Left lung (tissue), 14 donors: ENCODE measurements at places on chromosomes 12 and 14. TPM values are rescaled to one million over a fixed set of nuclear protein-coding genes. Genes with fewer than 3 reads are reported as not detected.
A peak's percentile ranks its signal among the peaks of the same experiment; 100 is the strongest.

The ANKRD52 gene
- 39.3 TPM for total RNA-seq

GRCh38 chr12:40831916-40832315 lies 139.7 kb downstream of the CNTN1 start:
- no peak for DNase-seq

DNA sequence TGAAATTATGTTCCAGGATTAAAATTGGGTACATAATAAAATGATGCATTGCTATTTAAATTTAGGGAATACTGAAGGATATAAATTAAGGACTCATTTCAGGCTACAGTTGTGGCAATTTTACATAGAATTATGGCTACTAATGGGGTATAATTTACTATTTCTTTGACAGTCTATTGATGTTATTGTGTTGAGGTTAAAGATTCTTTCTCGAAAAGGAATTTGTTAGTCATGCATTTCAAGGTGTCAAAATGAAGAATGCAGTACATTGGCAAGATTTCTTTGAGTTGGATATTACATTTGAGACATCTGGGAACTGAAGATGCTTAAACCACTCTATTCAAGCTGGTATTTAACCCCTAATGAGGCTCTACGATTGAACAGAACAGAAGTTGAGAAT lies 28.3 kb downstream of the SLC5A8 start:
- DNase-seq, result no peak

The FGF6 gene
- not detected for total RNA-seq

- DNase-seq, result no peak
These were observed 46.9 kb downstream of the TPCN1 start for GRCh38 chr12:113268136-113268535.

The AQP2 gene
- not detected for total RNA-seq

The AICDA gene
- total RNA-seq, result 0.17 TPM

GRCh38 chr12:75489613-75490210 lies 9.2 kb downstream of the GLIPR1 start:
- no peak for DNase-seq

GRCh38 chr12:106845902-106846301 lies 71.4 kb downstream of the RIC8B start:
- no peak for DNase-seq

DNA sequence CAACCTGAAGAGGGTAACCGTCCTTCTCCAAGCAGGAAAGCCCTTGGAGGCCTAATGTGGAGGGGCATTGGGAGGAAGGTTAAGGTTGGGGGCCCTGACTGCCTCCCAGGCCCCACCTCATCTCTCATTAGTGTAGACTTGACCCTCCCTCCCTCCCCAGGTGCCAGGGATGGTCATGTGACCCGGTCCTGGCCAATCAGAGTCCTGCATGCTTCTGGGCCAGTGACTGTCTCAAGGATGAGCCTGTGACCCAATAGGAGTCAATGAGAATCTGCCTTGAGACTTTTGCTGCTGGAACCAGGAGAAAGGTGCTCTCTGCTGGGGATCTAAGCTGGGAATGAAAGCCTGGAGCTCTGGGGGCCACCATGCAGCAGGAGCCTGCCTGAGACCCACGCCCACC lies 70.8 kb downstream of the NCOR2 start:
- no peak for DNase-seq

The PYGL gene
- total RNA-seq, result 85.4 TPM

The EPYC gene
- total RNA-seq, result not detected

DNA sequence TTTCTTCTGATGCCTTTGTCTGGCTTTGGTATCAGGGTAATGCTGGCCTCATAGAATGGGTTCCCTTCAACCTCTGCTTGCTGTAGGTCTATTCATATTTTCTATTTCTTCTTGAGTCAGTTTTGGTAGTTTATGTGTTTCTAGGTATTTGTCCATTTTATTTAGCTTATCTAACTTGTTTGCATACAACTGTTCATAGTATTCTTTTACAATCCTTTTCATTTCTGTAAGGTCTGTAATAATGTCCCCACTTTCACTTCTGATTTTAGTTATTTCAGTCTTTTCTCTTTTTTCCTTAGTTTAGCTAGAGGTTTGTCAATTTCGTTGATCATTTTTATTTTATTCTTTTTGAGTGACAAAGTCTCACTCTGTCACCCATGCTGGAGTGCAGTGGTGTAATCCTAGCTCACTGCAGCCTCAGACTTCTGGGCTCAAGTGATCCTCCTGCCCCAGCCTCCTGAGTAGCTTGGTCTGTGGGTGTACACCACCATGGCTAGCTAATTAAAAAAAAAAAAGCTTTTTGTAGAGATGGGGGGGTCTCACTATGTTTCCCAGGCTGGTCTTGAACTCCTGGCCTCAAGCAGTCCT lies 11.7 kb downstream of the TTLL5 start:
- no peak for DNase-seq

DNA sequence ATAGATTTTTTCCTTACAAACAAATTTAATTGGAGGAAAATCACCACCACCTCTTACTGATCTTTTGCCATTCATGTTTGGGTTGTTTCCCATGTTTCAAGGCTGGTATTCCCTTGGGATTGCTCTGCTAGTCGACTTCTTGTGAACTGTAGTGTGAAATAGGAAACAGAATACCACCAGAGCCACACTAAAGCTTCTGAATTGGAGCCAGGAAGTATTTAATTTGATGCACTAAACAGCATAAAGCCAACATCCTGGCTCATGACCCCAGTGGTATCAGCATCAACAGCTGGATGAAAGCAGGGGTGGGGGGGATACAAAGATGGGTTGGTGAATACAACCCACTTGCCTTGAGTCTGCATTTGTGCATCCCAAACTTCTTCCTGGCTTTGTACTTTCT lies 127.5 kb downstream of the TBC1D30 start:
- DNase-seq, result no peak

- no peak for DNase-seq
These were observed 106.0 kb downstream of the TXNDC16 start for GRCh38 chr14:52446355-52446754.

The ABCC9 gene
- 30.5 TPM for total RNA-seq

- DNase-seq, result no peak
These were observed 31.5 kb downstream of the SPTB start for GRCh38 chr14:64848239-64848638.

GRCh38 chr12:107501681-107502080 lies 183.9 kb upstream of the PWP1 start:
- DNase-seq, result no peak

The TRMT5 gene
- total RNA-seq, result 13.3 TPM

The SERPINA12 gene
- total RNA-seq, result not detected

The PMCH gene
- not detected for total RNA-seq

GRCh38 chr12:96056646-96057455 lies 21.5 kb upstream of the LTA4H start:
- DNase-seq, result no peak

- DNase-seq, result no peak
These were observed 55.4 kb upstream of the FUT8 start for GRCh38 chr14:65357113-65357512.

DNA sequence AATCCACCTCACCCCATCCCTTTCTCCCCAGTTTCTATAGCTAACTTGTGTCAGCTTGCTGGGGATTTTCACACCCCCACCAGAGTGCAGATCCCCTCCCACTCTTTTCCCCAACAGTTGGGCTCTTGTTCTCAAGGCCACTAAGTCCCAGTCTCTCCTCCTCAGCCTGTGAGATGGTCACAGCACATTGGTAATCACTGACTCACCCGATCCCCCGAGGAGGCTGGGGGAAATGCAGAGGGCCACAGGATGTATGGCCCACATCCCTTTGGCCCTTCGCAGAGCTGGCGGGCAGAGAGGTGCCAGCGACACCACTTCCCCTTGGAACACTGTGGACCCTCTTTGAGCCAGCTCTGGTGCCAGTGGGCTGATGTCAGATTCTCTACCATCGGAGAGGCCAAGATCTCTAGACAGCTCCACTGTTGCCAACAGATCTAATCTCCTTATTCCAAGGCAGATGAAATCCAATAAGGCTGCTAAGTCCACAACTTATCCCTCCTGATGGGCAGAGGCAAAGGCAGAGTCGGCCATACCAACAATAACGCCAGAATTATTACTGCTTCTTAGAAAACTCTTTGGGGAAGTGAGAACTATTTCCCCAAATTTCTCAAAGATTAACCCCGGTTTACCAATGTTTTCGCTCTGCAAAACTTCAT lies 1.6 kb downstream of the FMNL3 start:
- DNase-seq, result peak; percentile 56

The TNFAIP2 gene
- 76.5 TPM for total RNA-seq

- no peak for DNase-seq
These were observed 11.6 kb downstream of the ITGA7 start for GRCh38 chr12:55696141-55696540.

The GIT2 gene
- total RNA-seq, result 72.7 TPM

The CHGA gene
- total RNA-seq, result 0.12 TPM

DNA sequence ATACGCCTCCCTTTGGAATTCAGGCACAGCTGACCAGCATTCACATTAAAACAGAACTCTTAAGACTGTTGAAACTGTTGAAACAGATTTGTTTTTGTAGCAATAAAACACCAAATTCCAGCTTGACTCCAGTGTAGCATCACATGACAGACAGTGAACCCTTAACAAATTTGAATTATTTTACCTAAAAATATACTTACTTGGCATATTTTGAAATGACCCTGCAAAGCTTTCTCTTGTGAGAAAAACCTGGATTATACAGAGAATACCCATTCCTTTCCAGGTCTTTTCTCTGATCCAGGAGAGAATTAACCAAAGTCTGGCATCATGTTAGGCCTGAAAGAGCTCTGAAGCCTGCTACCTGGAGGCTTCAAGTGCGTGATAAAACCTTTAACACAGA lies 410.3 kb downstream of the FOXG1 start:
- DNase-seq, result no peak

The OR6C70 gene
- not detected for total RNA-seq

The CYP27B1 gene
- 4.7 TPM for total RNA-seq

DNA sequence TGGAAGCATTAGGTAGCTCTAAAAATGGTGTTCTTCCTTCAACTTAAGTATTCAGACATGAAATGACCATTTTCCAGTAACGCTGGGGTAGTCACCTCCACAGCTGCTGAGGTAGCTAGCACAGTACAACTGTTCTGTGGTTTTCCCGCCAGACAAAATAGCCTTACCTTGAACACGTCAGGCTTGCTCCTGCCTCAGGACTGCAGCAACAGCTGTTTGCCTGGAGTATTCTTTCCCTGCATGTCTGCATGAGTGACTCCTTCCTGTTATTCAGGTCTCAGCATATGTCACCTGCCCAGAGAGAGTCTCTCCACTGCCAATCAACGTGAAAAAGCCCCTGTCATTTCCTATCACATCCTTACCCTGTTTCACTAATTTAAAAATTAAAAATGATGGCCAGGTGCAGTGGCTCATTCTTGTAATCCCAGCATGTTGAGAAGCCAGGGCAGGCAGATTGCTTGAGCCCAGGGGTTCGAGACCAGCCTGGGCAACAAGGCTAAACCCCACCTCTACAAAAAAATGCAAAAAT lies 37.9 kb downstream of the WDR89 start:
- DNase-seq, result no peak

GRCh38 chr14:98935921-98936320 lies 336.1 kb downstream of the BCL11B start:
- DNase-seq, result no peak

The FAM90A1 gene
- total RNA-seq, result 0.39 TPM

The BTBD7 gene
- 32.1 TPM for total RNA-seq

The SLC25A21 gene
- 0.47 TPM for total RNA-seq

DNA sequence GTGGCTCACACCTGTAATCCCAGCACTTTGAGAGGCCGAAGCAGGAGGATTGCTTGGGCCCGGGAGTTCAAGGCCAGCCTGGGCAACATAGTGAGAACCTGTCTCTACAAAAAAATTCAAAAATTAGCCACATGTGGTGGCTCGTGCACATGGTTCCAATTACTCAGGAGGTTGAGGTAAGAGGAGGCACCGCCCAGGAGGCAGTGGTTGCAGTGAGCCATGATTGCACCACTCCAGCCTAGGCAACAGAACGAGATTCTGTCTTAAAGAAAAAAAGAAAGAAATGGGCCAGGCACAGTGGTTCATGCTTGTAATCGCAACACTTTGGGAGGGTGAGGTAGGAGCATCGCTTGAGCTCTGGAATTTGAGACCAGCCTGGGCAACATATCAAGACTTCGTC lies 33.5 kb downstream of the MAP1LC3B2 start:
- no peak for DNase-seq
